ENCODE measurements at places on chromosomes 1 and 21.

- peak; percentile 25 for DNase-seq
Measured at GRCh38 chr1:177780096-177780700, 189.7 kb downstream of the SEC16B start.

DNA sequence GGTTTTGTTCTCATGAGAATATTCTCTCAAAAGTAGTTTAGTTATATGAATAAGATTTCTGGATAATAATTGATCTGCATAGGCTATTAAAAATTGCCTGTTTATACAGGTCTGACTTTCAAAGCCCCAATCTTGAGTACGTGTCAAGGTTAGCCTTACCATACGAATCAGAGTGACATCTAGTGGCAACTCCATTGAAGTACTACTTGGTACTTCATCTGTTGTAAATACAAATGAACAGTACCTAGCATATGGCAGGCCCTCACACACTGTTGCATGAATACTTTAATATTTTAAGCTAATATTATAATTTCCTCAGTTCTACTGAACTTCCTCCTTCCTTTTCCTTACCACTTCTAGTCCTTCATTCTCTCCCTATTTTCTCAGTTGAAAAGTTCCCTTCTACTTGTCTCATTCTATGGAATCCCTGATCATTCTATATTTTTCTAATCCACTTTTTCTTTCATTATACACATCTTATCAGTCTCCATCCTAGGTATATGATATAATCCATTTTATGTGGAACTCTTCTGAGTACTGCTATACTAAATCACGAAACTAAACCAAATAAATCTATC, 101.2 kb downstream of the AKT3 start:
- DNase-seq, result peak; percentile 63

GRCh38 chr1:218643926-218644325, 298.8 kb downstream of the TGFB2 start:
- no peak for DNase-seq

GRCh38 chr21:45918835-45919447, 62.6 kb upstream of the COL6A1 start:
- DNase-seq, result no peak

DNA sequence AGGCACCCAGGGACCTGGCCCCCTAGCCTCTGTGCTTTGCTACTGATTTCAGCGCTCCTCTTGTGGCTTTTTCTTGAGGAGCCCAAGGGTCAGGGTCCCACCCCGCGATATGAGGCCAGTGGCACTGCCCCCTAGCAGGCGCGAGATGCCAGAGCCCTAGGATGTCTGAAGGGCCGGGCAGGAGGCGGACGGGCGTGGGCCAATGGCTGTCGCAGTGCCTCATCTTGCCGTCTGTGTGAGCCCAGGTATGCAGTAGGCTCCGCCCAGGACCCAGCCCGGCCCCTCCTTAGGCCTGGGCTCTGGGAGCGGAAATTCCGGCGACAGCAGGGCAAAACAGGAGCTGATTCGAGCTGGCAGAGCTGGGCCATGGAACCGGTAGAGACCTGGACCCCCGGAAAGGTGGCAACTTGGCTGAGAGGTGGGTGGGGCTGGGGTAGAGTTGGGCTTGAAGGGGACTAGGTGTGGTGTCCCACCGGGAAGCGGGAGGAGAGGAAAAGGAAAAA, at the start of gene CNKSR1:
CNKSR1 (plus strand) TSS at position 310 of the 503 bp plus-strand sequence; CDS start at position 367, 57 bp downstream.
- DNase-seq, result no peak

- DNase-seq, result no peak
Measured at GRCh38 chr1:227896710-227897655, 50.7 kb downstream of the WNT9A start.

DNA sequence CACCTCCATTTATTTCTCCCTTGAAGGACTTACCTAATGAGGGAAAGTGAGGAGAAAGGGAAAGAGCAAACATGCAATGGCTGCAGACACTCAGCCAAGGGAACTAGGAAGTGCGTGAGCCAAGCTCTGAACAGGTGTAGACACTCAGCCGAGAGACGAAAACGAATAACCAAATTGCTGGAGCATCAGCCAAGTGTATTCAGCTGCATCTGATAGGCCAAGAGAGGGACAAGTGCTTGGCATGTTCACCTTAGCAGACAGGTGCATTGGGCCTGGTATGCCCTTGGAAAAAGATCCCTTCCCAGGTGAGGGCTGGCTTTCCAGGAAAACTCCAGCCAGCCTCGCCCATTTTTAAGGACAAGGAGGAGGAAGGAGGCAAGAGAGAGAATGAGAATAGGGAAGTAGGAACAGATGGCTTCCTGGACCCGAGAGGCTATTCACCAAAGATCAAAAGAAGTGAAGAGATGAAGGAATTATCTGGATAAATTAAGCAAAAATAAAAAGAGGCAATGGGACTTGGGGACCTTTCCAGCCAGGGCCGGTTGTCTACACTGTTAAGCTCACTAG, 184.7 kb downstream of the TOMM20 start:
- no peak for DNase-seq

DNA sequence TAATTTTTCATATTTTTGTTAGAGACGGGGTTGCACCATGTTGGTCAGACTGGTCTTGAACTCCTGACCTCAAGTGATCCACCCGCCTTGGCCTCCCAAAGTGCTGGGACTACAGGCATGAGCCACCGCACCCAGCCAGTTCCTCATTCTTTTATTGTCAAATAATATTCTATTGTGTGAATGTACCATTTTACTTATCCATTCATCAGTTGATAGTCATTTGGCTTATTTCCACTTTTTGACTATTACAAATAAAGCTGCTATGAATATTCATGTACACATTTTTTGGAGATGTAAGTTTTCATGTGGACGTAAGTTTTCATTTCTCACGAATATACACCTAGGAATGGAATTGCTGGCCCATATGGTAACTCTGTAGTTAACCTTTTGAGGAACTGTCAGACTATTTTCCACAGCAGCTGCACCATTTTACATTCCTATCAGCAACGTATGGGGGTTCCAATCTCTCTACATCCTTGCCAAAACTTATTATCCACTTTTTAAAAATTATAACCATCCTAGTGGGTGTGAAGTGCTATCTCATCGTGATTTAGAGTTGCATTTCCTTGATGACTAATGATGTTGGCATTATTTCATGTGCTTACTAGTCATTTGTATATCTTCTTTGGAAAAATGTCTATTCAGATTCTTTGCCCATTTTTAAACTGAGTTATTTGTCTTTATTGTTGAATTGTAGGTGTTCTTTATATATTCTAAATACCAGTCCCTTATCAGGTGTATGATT, 12.7 kb downstream of the PACC1 start:
- peak; percentile 62 for DNase-seq

DNA sequence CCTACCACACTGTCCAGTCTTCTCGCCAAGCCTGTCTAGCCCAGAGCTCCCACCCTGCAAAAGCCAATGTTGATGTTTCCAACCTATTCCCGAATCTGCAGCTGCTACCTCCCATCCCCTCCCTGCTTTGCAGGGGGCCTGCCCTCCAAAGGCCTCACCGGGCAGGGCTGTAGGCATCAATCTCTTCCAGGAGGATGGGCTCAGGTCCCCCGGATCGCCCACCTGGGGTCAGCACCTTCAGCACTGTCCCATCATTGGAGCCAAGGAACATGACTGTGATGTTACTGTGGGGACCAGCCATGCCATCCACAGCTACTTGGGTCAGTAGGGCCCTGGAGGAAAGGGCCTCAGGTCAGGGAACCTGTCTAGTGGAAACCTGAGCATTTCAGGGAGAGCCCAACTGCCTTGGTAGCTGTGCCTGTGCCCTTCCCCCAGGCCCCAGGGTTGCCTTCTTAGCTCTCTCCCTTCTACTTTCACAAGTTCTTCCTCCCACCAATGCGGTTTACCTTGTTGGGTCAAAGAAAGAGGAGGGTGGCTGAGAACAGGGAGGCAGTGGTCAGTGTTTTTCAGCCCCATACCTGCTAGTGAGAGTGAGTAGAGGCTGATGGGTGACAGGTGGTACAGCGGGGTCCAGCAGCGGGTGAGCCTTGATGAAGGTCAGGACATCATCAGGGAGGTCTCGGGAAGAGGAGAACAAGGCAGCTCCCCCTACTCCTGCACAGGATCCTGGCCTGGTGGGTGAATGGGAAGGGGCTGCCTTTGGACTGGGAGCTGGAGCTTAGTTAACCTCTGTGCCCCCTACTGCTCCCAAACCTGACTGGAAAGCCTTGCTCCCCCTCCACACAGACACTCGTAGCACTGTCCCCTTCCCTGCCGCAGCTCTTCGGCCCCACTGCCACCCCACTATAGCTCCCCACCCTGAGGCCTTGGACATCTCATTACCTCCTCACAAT, 10.7 kb downstream of the SEMA6C start:
- DNase-seq, result no peak

GRCh38 chr1:20634065-20634593, 871 bp downstream of the PINK1 start:
- no peak for DNase-seq

DNA sequence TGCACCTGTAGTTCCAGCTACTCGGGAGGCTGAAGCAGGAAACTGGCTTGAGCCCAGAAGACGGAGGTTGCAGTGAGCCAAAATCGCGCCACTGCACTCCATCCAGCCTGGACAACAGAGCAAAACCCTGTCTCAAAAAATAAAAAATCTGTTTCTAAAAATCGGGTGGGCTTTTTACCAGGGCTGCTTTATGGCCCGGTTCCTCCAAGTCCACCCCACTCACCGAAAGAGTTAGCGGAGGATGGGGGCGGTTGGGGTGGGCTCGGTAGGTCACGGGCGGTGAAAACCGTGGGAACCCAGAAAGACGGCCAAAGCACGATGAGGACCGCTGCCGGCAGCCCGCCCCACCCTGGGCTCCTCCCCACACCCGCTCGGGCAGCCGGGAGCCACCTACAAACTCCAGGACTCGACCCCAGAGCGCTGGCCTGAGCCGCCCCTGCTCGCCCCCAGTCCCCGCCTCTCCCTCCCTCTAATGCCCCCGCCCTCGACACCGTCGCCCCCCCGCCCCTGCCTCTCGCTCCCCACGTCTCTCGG, 846 bp upstream of the PER3 start:
- peak; percentile 40 for DNase-seq

DNA sequence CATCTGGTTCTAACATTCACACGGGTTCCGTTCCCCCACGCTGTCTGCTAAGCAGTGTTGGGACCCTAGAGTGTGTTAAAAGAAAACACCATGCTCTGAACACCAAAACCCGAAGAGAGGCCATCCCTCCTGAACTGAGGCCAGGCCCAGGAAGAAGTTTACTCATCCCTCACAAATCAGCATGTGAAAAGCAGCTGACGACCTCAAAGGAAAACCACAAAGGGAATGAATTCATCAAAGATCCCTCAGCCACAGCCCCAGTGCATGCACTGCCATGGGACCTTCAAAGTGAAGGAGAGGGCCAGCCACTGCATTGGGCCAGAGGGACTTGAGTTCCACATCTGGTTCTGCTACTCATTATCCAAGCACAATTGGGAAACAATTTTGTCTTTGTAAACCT, 7.0 kb upstream of the PSEN2 start:
- DNase-seq, result peak; percentile 31

GRCh38 chr1:233375653-233376052, 48.1 kb downstream of the MAP3K21 start:
- DNase-seq, result no peak

- no peak for DNase-seq
Measured at GRCh38 chr1:27572019-27572678, 31.8 kb downstream of the AHDC1 start.

DNA sequence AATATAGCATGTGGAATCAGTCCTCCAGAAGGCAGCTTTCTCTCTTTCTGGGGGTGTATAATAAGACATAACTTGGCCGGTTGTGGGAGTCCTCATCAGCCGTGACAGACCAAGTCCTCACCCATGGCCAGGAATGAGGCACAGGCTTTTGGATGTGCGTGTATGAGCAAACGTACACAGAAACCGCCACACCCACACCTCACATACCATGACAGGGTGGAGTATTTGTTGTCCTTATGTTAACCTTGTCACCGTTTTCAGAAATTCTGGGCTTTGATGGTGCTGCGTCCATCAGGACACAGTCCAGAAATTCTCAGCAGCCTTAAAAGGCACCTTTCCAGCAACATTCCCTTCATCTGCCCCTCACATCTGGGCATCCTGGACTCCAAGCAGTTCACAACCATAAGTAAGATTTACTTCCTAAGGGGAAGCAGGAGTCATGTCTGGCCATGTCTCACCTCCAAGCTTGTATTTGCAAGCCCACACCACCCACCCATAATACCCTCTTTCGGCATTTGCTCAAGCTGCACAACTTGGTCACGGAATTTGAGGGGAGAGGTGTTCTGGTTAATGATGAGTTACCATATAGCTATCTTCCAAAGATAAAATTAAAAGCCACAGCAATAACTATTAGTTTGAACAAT, 12.4 kb downstream of the C1orf116 start:
- no peak for DNase-seq

GRCh38 chr1:226365831-226366231, 42.1 kb downstream of the PARP1 start:
- no peak for DNase-seq

Measured in NCI-H226 (cell line).